ENCODE measurements at places on chromosomes 6 and 20.

DNA sequence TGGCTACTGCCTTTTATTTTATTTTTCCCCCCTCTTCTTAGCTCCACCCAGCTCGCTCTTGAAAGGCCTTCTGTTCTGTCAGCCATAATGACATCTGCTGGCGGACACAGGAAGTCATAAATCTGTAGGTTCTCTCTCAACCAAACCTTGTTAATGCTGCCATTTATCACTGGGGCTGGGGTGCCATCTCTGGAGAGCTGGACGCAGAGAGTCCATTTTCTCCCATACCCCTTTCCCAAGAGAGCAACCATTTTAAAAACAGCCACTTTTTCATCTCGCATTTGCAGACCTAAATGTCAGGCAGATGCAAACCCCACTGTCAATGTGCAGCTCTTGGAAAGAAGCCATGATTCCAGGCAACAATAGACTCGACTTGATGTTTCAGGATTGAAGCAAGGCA is 13.0 kb upstream of the TSHZ2 start:
- no peak for DNase-seq

DNA sequence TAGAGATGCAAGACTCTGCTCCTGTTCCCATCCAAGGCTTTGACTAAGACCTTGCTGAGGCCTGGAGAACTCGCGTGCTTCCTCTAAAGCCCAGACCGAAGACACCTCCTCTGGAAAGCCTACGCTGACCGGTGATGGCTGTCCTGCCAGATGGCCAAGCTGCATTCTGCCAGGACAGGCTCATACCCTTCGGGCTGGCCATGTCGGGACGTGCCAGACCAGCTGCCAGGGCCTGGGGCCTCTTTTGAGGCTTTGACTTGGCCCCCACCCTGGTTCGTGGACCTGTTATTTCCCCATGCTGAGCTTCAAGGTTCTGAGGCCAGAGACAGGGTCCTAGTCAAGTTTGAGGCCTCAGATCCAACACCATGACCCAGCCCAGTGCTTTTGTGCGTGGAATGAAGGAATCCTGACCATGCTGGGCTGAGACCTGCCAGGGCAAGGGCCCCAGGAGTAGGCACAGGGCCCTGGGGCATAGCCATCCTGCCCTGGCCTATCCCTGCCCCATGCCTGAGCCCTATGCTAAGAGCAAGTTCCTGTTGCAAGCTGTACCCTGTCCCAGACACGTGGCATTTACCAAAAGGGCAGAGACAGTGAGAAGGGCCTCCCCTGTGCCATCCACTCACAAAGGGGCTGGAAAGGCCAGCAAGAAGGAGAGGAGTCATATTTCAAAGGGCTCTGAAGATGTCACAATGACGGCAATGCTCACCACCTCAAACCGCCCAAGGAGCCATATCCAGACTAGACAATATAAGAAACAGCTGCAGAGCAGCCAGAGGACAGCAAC is 42.8 kb downstream of the MRPL14 start:
- DNase-seq = peak; percentile 73

GRCh38 chr6:142331601-142332000 is 29.8 kb downstream of the ADGRG6 start:
- no peak for DNase-seq

DNA sequence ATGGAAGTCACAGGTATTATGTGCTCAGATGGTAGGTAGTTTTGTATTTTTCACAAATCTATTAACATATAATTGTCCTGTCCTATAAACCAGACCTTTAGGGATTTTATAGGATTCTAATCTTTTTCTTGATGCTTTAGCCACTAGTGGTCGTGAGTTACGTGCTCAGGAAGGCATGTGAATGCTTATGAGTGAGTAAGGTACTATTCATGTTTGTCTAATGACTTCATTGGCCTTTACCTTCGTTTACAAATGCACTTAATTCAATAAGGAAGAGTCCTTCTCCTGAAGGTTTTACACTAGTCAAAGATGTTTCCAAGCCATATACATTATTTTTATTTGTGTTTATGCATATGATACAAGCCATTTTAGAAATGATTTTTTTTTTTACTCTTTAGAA is 23.0 kb downstream of the PACRG start:
- DNase-seq = peak; percentile 36

GRCh38 chr6:3644739-3645012 is 106.8 kb downstream of the PXDC1 start:
- no peak for DNase-seq

DNA sequence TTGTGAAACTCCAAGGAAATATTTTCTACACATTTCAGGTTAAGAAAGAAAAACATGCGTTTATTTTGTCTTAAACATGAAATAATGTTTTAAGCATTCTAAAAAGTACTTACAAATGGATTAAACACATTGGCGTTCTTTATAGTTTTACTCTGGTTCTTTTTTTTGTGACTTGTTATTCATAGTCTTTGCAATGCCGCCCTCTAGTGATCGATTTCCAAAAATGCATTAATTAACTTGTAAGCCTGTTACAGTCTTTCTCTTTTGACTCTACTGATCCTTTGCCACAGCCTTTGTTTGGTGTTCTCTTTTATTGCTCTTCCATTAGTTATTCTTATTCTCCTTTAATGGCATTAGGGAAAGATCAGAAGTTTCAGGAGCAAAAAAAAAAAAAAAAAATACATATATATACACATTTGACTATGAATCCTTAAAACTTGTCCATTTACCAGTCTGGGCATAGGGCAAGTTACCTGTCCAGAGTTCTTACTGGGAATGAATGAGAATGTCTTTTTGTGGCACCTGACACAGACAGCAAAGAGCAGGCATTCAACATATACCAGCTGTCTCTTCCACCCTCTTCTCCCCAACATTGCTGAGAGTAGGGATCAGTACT is 59.9 kb downstream of the MACROD2 start:
- peak; percentile 61 for DNase-seq

DNA sequence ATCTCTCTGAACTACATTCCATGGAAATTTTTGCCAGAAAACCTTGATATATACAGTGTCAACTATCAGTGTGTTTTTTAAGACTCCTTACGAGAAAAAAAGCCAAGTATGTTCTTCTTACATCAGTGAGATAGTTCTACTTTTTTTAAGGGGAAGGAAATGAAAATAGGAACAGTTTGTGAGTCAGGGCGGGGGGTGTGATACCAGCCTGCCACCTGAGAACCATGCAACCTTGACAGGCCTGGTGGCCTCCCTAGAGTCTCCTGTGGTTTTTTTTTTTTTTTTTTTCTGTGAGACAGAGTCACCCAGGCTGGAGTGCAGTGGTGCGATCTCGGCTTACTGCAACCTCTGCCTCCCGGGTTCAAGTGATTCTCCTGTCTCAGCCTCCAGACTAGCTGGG is 96.3 kb upstream of the GCM1 start:
- DNase-seq = no peak

DNA sequence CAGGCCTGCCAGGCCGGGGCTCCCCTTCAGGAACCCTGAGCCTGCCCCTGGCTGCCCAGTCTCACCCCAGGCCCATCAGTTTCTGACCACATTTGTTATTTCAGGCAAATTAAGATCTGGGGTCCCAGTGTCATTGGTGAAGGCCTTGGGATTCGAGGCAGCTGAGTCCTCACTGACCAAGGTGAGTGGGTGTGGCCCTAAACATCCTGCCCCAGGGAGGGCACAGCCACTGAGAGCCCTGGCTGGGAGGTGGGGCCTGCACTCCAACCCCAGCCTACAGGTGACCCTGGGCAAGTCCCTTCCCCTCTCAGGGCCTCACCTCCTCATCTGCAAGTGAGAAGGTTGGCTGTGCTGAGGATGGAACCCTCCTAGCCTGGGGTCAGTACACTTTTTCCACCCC is 23.8 kb downstream of the BPIFB1 start:
- no peak for DNase-seq

DNA sequence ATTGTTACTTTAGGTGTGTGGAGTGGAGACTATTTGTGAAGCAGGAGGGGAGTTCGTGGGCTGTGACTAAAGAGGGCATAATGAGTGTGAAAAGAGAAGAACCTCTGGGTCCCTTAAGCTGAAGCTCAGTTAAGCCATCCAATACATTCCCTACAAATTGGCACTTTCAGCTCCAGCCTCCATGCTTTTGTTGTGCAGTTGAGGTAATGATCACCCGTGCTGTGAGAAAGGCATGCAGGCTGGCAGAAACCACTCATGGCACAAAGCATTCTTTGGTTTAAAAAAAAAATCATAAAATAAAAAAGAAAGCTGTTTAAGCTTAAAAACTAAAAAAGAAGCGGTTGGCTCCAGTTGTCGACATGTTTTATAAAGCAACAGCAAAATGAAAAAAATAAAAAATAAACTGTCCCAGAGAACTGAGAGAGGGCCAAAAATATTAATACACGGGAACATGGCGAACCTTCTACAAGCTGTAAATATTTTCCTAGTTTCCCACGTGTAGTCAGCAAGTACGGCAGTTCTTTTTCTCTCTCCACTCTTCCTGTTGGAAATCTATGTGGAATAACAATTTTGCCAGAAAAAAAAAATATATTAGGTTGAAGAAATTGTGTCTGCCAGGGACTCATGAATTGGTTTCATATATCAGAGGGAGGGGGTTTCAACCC is 82.2 kb downstream of the ANKRD60 start:
- no peak for DNase-seq

DNA sequence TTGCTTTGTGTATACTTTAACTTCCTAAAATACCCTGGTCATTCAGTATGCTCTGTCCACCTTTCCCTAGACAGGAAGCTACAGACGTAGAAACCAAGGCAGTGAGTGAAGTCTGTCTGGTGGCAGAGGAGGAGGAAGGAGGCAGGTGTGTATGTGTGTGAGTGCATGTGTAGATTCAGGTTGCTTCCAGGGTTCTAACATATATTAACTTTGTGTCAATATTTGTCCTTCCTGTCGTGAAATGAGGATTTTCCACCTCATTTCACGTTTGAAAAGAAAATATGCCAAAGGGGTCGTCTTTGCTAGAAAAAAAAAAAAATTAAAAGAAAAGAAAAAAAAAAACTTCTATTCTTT is 411.5 kb downstream of the PKHD1 start:
- DNase-seq = no peak

DNA sequence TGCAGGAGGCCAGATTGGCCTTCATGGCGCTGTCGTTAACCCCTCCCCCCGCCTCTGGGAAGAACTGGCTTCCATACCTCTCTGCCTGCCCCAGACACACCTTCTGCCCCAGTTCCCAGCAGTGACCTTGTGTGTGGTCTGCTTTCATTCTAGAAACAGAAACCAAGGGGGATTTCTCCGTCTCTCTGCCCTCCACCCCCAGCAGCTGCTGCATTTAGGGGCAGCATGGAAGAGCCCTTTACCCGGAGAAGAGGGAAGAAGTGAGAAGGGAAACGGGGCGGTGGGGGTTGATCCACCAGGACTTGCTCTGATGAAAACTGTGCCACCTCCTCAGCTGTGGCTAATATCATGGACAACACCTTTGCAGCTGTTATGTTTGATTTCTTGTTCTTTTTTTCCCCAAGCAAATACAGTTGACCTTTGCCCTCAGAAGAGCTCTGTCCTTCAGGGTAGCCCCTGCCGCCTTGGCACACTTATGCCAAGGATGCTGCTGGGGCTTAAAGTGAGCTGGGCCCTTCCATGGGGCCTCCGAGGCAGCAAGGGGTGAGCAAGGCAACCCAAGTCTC is 6.1 kb downstream of the GLP1R start:
- DNase-seq = no peak
